Activated T-cell treated with anti-CD3 and anti-CD28 coated beads for 48 hours (primary cell): ENCODE measurements at places on chromosomes 4 and X.

GRCh38 chr4:143700416-143701352, at the start of gene FREM3:
TSS of gene FREM3 (minus strand) at chr4:143700675. CDS start at chr4:143700675, 0 bp downstream.
- DNase-seq = no peak

DNA sequence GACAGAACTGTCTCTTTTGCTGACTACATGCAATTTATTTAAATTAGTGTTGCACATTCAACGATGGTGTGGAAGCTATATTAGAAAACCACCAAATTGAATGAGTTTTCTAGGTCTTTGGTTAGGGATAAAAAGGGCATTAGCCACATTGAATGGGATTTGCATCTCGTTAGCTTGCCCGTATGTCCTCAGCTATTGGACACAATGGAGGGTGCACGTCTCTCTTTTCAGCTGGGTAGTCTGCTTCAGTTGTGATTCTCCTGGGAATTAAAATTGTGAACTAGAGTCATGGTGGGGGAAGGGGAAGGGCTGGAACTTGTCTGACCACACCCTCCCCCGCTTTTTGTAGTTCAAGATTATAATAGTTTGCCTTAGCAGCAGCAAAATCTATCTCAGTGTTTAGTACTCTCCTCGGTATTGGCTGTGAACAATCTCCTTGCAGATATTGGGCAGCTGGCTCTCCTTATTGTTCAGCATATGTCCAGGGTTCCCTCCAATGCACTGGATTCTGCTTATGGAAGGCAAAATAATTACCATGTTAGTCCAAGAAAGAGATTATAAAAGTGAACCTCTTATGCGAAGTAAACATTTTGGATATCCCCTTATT, 23.3 kb downstream of the TRIM2 start:
- DNase-seq = no peak

DNA sequence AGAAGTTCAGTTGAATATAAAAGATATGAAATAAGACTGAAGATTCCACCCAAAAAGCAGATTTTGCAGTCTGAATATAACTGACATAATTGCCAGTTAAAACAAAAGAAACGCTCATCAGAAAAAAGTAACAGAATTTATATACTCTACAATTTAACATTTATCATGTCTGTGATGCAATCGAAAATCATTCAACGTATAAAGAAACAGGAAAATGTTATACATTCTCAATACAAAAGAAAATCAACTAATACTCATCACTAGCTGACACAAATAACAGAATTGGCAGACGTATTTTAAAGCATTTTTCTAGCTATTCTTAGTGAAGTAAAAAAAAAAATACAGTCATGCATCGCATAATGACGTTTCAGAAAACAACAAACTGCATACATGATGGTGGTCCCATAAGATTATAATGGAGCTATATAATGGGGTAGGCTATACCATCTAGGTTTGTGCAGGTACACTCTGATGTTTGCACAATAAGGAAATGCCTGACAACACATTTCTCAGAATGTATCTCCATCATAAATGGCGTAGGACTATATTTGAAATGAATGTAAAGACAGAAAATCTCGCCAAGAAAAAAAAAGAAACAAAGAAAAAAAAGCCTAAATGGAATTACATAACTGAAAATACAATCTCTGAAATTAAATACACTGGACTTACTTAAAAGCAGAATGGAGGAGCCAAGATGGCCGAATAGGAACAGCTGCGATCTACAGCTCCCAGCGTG, 34.3 kb downstream of the OR13H1 start:
- DNase-seq = no peak

DNA sequence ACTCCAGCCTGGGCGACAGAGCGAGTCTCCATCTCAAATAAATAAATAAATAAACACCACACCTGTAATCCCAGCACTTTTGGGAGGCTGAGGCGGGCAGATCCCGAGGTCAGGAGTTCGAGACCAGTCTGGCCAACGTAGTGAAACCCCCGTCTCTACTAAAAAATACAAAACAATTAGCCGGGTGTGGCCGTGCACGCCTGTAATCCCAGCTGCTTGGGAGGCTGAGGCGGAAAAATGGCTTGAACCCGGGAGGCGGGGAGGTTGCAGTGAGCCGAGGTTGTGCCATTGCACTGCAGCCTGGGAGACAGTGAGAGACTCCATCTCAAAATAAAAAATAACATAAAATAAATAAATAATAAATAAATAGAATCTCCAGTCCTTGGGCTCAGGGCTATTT, 185.8 kb downstream of the SHOX start:
- DNase-seq = no peak

DNA sequence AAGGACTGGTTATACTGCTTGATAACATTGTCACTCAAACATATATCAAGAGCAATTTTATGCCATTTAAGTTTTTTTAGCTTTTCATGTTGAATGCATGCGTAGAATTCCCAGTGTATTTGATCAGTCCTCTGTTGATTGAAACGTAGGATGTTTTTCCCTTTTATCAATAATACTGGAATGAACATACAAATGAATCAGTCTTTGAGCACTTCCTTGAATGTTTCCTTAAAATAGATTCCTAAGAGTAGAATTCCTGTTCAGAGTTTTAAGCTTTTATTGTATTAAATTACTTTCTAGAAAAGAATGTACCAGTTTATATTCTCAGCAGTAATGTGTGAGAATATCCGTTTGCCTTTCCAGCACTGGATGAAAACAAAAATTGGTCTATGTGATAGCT, 37.8 kb downstream of the ADD1 start:
- DNase-seq = no peak

DNA sequence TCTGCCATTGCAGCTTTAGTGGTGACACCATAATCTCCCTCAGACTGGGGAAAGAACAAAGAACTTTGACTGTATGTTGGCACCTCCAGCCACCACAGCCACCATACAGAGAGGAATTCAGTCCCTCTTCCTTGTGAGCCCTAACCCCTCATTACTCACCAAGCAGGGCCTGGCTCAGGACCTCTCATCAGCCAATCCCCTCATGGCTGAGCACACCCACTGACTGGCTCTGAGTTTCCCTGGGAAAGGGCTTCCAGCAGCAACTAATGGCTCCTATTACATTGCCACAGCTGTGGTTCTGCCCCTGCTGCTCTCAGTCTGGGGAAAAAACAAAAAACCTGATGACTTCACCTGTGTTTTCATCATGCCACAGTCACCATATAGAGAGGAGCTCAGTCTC, 1482.6 kb downstream of the FAM133A start:
- no peak for DNase-seq

DNA sequence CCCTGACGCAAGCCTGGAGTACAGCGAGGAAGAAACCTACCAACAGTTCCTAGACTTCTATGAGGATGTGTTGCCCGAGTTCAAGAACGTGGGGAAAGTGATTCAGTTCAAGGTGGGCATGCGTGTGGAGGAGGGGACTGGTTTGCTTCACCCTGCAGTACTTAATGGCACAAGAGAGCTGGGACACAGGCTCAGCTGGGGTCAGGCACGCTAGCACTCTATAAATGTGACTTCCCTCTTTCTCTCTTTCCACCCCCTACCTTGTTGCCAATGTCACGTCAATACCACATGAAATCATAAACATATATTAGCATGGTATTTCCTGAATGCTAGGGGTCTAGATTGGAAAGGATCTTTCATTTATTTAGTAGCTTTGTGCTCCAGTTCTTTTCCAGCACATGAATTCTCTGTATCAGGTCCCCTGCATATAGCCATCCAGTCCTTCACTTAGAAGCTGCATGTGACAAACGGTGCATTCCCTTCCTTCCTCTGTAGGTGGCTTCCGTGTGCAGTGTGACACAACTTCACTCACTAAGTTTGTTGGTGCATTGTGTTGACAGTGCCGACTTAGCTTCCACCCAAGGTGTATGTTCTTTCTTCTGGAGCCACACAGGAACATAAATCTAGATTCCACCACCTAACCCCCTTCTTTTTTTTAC, 25.6 kb downstream of the ZRSR2 start:
- DNase-seq = no peak

- no peak for DNase-seq
These were observed 891.0 kb upstream of the FRG1 start for GRCh38 chr4:189049682-189050081.

- no peak for DNase-seq
These were observed 258.1 kb upstream of the NEIL3 start for GRCh38 chr4:177051473-177052060.

DNA sequence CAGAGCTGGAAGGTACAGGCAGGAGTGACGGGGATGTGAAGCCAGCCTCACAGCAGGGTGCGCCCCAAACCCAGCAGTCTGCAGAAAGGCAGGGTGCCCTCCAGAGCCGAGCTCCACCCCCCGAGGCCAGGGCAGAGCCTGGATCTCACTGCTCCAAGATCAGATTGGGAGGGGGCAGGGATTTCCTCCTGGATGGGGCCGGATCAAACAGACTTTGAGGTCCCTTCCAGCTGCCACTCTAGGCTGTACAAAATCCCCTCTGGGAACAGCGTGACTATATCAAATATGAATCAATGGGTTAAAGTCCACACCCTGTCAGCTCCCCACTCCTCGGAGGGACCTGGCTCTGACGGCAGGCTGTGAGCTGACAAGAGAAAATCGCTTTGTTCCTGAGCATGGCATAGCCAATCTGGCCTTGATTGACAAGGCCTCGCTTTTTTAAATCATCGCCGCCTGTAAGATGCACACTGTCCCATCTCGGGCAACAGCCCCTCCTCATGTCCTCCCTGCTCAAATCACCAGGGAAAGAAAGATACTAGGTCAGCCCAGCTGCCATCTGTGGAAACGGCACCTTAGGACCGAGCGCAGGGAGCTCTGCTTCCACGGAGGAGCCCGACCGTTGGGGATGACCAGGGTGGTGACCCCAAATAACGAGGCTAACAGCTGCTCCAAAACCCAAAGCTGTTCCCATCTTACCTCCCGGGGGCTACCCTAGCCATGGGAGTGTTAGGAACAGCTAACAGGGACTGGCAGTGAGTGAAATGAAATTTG, 39.9 kb downstream of the PSAPL1 start:
- DNase-seq = no peak

DNA sequence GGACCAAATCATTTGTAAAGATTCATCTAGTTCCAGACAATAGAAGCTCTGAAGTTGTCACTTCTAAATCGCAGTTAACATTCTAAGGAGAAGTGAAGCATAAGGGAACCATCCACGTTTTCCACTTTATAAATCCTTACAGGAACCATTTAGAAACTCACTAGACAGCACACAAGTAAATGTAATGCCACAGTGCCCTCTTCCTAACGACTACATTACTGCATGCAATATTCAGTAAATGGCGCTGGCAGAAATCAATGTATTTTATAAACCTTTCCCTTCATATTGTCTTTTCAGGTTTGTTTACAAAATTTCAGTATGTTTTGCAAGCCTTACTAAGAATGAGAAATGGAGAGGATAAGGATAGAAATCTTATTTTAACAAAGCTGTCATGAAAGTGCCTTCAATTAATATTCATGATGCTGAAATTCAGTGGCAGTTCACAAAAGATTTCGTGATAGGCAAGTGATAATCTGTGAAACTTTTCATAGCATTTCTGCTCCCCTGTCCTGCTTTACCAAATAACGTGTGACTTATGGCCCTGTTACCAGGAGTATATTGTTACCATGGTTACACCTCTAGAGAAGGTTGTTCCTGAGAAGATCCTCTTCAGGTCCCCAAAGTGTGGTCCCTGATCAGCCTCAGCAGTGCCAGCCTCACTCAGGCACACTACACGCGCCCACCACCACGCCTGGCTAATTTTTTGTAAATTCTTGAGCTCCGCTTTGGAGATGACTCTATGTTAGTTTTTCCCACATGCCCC, 54.2 kb downstream of the TMA16 start:
- DNase-seq = no peak

GRCh38 chrX:28981952-28982351, 394.7 kb downstream of the IL1RAPL1 start:
- DNase-seq = no peak

DNA sequence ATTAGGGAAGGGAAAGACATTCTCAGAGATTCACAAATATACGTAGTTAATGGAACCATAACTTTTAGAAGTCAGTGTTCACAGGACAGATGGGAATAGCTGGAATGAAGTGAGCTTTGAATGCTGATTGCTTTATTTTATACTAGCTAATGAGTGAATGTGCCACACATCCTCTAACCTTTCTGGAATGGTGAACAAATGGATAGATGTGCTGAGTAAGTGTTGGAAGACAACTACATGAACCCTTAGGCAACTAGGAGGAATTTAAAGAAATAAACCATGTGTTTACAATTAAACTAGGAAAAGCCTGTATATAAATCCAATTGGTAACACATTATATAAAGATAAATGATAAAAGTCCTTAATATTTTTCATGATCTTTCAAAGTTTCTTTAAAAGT, 91.6 kb upstream of the LIMCH1 start:
- no peak for DNase-seq

DNA sequence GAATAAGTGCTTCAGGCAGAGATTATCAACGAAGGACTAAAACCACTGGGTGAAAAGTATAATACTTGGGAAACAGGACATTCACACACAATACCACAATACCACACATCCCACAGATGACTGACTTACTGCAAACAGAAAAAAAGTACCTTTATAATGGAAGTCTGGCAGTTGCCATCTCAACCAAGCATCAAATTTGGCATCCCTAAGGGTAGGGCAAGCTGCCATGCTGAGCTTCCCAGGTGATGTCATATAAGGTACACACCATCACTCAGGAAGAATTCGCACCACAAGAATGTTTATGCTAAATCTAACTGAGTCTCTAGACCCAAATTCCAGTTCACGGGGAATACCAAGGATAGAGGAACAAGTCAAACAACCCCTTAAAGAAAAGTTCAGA, 9.1 kb downstream of the QDPR start:
- DNase-seq = no peak

DNA sequence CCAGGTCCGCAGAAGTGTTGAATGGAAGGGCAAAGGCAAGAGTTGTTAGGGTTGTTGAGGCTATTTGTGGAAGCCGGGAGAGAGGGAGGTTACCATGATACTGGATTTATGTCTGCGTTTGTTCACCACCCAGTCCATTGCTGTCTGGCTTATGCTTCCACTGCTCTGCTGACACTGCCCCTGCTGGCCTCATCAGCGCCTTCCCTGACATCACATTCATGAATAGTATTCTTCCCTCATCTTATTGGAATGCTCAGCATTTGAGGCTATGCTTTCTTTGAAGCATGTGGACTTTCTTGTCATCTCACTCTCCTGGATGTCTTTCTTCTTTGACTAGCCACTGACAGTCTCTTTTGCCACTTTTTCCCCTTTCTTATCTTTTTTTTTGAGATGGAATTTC, 10.3 kb downstream of the GNL3L start:
- no peak for DNase-seq

- no peak for DNase-seq
These were observed 77.9 kb downstream of the EGF start for GRCh38 chr4:109990261-109991257.

- DNase-seq = no peak
These were observed 94.3 kb downstream of the AREG start for GRCh38 chr4:74539044-74539790.

DNA sequence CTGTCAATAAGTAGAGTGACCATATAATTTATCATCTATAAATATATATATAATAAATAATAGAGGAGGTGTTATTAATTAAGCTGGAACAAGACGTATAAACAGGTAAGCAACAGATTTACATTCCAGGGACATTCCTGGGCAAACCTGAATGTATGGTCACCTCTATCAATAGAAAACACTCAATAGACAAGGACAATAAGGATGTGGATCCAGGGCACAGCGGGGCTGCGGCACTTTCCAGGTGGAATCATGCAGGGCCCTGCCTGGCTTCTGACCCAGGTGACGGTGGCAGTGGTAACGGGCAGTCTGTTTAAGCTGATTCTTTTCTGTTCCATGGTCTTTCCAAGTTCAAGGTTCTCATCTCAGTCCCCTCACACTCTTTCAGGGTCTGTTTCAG, 22.5 kb downstream of the ENPEP start:
- DNase-seq = no peak
